CD8-positive, alpha-beta memory T cell (primary cell): ENCODE measurements at places on chromosomes 3 and 15.

DNA sequence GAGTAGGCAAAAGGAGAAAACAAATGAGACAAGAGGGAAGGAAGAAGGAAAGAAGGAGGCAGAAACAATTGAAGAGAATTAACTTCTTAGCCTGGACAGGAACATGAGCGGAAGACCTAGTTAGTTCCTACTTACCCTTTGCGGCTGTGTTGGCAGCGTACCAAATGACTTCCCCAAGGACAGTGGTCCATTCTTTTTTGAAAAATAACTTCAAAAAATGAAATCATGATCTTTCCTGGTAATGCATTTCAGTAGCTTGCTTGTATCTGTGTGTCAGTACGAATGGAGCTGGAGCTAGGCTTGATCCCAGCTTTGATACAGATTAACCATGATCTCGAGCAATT lies 41.5 kb upstream of the CFAP161 start:
- DNase-seq, result no peak

GRCh38 chr15:41966414-41966812 lies 5.9 kb downstream of the EHD4 start:
- no peak for DNase-seq

GRCh38 chr3:176789281-176789705 lies 408.0 kb downstream of the TBL1XR1 start:
- DNase-seq, result no peak

- no peak for DNase-seq
Observed at GRCh38 chr15:49737127-49737526, 116.3 kb downstream of the DTWD1 start.

GRCh38 chr3:183255348-183255730 lies 2.3 kb downstream of the B3GNT5 start:
- no peak for DNase-seq

GRCh38 chr3:49170744-49171118 lies 667 bp upstream of the KLHDC8B start:
- DNase-seq, result no peak

- DNase-seq, result no peak
Observed at GRCh38 chr15:31332681-31333071, 6.0 kb downstream of the KLF13 start.

- DNase-seq, result no peak
Observed at GRCh38 chr15:89898614-89899294, 5.0 kb upstream of the AP3S2 start.

- DNase-seq, result no peak
Observed at GRCh38 chr3:145088917-145089316, 1072.1 kb downstream of the PLOD2 start.

GRCh38 chr3:101778385-101779046 lies 495 bp upstream of the NXPE3 start:
- no peak for DNase-seq

- no peak for DNase-seq
Observed at GRCh38 chr3:117622171-117622841, 912.7 kb downstream of the TUSC7 start.

GRCh38 chr3:43883729-43884396 lies 193.1 kb downstream of the ABHD5 start:
- no peak for DNase-seq

- DNase-seq, result no peak
Observed at GRCh38 chr3:152443212-152444023, 174.7 kb downstream of the MBNL1 start.

- no peak for DNase-seq
Observed at GRCh38 chr3:51269466-51269865, 115.6 kb upstream of the MANF start.

DNA sequence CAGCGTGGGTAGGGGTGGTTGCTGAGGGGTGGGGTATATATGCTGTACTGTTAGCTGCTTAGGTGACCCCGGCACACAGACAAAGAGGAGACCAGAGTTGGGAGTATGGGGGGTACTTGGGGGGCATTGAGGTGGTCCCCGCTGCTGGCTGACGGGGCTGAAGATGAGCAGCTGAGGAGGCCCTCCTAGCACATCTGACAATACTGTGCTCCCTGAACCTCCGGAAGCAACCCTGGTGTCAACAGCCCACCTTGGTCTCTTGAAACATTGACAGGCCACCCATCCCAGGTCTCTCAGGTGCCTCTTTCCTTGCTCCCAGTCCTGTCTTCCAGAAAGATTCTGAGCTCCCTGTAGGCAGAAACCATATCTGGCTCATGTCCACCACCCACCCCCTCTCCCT lies 19.2 kb upstream of the SEMA3F start:
- DNase-seq, result no peak

GRCh38 chr3:14505001-14505802 lies 34.9 kb downstream of the GRIP2 start:
- no peak for DNase-seq

DNA sequence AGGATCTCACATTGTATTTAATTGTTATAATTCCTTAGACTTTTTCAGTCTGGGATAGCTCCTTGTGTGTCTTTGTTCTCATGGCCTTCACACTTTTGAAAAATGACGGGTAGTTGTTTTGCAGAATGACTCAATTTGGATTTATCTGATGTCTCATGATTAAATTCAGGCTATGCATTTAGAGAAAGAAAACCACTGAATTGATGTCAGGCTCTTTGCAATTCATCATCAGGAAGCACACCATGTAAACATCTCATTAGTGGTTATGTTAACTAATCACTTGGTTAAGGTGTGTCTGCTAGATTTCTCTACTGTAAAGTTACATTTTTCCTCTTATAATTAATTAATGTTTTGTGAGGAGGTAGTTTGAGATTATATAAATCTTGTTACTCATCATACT lies 8.0 kb upstream of the SLC22A13 start:
- DNase-seq, result no peak

GRCh38 chr3:143668924-143669790 lies 179.1 kb downstream of the SLC9A9 start:
- DNase-seq, result no peak

DNA sequence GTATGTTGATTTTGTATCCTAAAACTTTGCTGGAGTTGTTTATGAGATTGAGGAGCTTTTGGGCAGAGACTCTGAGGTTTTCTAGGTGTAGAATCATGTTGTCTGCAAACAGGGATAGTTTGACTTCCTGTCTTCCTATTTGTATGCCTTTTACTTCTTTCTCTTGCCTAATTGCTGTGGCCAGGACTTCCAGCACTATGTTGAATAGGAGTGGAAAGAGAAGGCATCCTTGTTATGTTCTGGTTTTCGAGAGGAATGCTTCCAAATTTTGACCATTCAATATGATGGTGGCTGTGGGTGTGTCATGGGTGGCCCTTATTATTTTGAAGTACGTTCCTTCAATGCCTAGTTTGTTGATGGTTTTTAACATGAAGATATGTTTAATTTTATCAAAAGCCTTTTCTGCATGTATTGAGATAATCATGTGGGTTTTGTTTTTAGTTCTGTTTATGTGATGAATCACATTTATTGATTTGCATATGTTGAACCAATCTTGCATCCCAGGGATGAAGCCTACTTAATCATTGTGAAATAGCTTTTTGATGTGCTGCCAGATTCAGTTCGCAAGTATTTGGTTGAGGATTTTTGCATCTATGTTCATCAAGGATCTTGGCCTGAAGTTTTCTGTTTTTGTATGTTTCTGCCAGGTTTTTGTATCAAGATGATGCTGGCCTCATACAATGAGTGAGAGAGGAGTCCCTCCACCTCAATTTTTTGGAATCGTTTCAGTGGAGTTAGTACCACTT lies 188.1 kb downstream of the MINAR1 start:
- DNase-seq, result no peak

DNA sequence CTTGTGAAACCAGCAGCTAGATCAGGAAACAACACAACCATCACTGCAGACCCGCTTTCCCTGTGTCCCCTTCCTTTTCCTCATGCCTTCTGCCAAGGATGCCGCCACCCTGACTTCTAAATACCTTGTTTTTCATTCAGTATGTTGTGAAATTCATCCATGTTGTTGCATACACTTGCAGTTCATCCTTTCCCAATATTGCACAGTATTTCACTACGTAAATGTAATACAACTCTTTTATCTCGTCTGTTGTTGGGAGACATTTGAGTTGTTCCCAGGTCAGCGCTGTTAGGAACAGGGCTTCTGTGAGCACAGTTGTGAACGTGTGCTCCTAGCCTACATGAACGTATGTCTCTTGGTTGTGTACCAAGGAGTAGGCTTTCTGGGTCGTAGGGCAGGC lies 24.2 kb downstream of the TLNRD1 start:
- DNase-seq, result no peak

- peak; percentile 61 for DNase-seq
Observed at GRCh38 chr3:71063773-71064290, 519.7 kb downstream of the FOXP1 start.

DNA sequence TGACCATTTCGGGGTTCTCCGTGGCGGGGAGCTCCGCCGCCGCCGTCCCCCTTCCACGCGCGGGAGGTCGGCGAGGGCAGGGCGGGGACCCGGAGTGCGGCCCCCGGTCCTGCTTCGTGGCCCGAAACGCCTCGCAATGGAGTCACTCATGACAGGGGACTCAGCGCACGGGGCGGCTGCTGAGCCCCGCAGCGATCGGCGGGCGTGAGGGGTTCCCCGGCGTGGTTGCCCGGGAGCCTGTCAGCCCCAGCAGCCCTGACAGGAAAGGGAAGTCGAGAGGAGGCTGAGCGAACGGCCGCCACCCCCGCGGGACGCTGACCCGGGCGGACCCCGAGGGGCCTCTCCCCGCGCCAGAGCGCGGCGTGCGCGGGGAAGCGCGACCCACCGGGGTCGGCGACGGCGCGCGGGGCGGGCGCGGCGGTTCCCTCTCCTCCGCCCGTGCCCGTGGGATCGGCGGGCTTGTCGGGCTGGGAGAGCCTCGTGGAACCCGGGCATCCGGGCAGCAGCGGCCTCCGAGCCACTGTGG lies 564 bp upstream of the PIGZ start:
- no peak for DNase-seq

GRCh38 chr3:113565555-113565954 lies 33.2 kb downstream of the SIDT1 start:
- DNase-seq, result no peak

DNA sequence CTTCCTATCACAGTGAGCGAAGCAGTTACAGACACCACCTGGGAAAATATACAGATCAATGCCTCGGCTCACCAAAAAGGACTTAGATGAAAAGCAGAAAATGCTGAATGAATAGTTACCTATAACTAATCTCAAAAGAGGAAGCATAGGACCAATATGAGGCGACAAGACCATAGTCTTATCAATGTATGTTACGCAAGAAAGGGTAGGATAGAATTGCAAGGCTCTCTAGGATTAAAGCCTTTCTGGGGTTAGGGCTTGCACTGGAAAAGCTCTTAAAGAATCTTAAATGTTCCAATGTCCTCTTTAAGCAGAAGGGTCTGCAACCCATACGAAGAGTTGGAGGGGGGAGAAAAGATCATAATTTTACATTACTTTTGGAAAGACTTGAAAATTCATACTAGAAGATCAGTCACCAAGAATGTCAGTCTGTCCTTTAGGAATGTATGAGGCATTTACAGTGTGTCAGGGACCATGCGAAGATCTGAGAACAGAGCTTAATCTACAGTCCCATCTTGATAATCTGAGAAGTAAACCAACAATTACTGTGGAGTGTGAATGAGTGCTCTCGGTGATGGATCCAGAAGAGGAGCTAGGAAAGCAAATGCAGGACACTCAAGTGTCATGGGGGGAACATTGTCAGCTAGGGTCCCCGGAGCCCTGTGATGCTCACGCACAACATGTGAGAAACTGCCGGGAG lies 185.9 kb downstream of the GREM1 start:
- DNase-seq, result no peak

- DNase-seq, result no peak
Observed at GRCh38 chr15:83283138-83283812, 1.2 kb downstream of the BNC1 start.

DNA sequence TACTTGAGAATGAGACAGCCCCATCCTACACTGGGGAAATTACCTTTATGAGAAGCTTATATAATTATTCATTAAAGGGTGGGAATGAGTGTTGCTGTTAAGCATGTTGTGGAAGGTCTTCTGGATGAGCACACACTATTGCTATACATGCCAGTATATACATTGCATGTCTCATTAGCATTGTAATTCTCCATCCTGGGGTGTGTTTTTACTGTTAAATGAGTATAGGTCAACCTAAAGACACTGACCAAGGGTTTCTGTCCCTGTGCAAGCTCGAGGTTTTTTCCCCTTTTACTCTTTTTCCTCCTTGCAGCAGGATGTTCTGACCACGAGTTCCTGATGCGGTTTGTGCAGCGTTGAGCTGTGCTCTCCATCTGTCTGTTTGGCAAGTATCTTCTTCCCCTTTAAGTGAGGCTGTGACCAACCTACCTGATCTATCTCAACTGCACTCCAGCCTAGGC lies 7.2 kb upstream of the IVD start:
- no peak for DNase-seq

DNA sequence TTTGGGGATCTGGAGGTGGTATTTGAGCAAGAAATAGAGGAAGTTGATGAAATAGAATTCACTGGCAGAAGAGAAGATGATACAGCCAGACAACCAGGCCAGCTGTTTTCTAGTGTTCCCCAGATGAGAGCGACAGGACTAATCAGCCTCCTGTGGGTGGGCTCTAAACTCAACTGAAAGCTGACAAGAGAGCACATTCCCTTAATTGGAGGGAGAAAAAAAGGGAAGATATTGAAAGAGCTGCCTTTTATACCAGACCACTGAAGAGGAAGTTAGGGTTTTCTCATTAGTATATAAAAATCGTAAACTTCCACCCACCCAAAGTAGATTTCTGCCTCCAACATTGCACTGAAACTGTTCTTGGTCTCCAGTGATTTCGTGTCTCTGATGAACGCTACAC lies 6.5 kb upstream of the TM4SF19 start:
- no peak for DNase-seq

DNA sequence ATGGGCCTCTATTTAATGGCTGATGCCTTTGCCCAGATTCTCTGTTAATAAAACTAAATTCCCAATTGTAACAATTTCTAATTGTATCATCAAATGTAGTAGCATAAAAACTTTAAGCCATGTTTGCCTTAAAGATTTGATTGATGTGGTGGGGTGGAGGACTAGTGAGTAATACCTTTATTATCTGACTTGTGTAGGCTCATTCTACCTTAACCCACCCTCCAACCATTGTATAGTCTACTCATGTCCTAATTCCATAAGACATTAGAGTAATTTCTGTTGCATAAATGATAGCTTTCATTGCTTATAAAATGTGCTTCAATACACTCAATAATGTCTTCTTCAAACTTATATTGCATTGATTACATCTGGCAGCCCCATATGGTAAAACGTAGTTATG lies 25.8 kb downstream of the SERPINI1 start:
- no peak for DNase-seq

GRCh38 chr3:123489400-123490004 lies 40.6 kb upstream of the ADCY5 start:
- peak; percentile 8 for DNase-seq

DNA sequence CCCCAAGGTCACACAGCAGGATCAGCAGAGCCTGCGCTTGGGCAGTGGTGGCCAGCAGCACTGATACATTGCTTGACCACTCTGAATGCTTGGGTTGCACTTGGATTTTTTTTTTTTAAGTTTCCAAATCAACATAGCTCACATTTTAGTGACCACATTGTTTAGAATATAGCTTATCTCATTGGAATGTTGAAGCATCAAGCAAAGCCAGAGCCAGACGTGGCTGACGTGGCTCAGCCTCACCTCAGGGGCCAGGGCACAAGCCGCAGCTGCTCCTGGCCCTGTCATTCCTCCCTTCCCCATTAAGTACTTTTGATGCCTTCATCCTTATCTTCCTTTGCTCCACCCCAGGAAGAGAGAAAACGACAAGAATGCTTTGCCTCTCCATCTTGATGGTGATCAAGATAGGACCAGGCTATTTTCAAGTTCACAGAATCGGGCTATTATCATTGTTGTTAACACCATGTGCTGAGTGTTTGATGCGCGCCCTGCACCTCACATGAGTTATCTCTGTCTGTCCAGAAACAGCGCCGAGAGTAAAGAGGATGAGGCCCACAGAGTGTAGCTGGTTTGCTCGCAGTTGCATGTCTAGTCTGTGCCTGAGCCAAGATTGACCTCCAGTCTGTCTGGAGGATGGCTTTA lies 75.8 kb downstream of the AAGAB start:
- DNase-seq, result no peak
